ENCODE measurements at places on chromosomes 6 and 20. TPM values are rescaled to one million over a fixed set of nuclear protein-coding genes. Genes with fewer than 3 reads are reported as not detected.

- no peak for DNase-seq
Observed at GRCh38 chr6:15266423-15266996, 20.6 kb downstream of the JARID2 start.

DNA sequence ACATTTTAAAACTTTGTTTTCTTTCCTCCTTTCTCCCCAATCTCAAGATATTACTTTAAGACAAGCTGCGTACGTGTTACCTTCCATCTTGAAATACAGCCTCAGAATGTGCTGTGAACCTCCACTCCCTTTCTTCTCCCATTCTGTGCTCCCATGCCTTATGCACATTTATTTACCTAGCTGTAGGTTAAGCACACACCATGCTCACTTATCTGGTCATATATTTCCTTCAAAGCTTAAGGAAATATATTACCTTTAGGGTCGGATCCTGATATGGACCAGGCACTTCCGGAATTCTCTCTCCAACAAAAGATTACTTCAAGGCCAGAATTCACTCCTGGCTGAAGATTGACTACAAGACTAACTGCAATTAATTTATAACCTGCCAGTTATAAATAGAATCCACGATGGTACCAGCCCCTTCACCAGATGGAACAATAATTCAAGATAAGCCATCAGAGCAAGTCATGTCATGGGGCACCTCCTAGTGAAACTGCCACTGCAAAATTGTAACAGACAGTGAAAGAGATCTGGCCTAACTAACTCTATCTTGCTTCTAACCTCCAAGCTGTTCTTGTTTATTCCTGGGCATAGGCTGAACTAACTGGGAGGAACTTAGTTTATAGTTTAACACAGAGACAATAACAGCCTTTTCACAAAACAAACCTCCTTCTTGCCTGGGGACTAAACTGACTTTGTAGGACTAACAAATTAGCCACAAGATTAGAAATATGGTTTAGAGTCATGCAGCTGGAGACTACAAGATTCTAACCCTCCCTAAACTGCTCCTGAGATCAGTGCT is 47.5 kb downstream of the OR2B6 start:
- DNase-seq, result no peak

- no peak for DNase-seq
Observed at GRCh38 chr6:23272536-23272935, 703.2 kb downstream of the HDGFL1 start.

DNA sequence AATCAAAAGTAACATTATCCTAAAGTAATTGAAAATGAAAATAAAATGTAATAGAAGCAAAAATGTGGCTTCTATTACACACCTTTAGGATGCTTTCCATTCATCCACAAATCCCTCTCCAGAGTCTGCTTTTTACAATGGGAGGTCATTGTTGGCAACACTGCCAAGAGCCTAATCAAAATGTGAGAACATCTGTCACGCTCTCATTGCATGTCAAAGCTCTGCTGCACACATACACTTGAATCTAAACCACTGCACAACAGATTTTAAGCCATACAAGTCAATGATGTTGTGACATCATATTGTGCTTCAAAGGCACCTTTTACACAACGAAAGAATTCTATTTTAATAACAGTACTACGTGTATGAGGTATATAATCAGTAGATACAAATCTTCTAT is 82.1 kb downstream of the PREP start:
- DNase-seq, result no peak

GRCh38 chr6:39839445-39839844 is 47.3 kb downstream of the DAAM2 start:
- DNase-seq, result no peak

GRCh38 chr6:84651583-84651982 is 112.8 kb downstream of the TBX18 start:
- DNase-seq, result no peak

GRCh38 chr6:169527306-169527705 is 174.5 kb downstream of the WDR27 start:
- DNase-seq, result no peak

DNA sequence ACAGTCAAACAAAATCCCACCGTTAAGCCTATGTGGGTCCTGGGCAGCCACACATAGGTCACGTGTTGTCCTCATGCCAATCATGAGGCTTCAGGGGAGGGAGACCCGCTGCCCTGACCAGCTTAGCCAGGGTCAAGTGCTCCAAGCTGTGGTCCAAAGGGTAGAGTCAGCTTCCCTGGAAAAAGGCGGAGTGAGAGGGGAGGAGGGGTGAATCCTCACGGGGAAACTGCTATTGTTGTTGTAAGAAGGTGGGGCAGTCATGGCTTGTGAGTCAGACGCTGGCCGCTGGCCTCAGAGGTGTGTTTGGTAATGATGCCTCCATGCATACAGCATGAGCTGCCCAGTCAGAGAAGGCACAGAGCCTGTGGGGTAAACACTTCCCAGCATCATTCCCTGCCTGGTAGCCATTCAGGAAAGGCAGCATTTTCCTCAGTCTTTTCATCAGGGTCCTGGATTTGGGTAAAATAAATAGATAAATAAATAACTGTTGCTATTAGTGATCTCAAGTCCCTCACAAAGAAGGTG is 8.7 kb downstream of the CST3 start:
- no peak for DNase-seq

GRCh38 chr20:60221593-60221992 is 263.4 kb downstream of the CDH26 start:
- DNase-seq, result no peak

DNA sequence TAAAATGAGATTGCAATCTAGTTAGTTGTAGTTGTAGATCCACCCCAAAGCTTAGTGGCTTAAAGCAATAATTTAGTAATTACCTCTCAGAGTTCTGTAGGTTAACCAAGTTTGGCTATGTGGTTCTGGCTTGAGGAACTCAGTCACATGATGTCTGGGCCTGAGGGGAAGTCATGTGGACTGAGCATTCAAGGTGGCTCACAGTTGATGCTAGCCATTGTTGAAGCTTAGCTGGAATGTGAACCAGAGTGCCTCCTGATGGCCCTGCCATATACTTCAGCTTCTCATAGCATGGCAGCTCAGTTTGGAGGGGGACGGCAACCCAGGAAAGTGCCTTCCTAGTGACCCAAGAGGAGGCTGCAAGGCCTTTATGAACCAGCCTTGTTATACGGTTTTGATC is 263.2 kb upstream of the RNF217 start:
- DNase-seq, result no peak

DEFB132 gene
- not detected for polyA plus RNA-seq

TP53TG5 gene
- polyA plus RNA-seq, result 0.68 TPM
